ENCODE measurements at places on chromosomes 5 and 9. TPM values are rescaled to one million over a fixed set of nuclear protein-coding genes. Genes with fewer than 3 reads are reported as not detected.
A peak's percentile ranks its signal among the peaks of the same experiment; 100 is the strongest.

GRCh38 chr5:169431386-169431785 lies 130.4 kb upstream of the SLIT3 start:
- DNase-seq: no peak

GRCh38 chr9:112551641-112552040 lies 65.0 kb downstream of the KIAA1958 start:
- no peak for DNase-seq

DNA sequence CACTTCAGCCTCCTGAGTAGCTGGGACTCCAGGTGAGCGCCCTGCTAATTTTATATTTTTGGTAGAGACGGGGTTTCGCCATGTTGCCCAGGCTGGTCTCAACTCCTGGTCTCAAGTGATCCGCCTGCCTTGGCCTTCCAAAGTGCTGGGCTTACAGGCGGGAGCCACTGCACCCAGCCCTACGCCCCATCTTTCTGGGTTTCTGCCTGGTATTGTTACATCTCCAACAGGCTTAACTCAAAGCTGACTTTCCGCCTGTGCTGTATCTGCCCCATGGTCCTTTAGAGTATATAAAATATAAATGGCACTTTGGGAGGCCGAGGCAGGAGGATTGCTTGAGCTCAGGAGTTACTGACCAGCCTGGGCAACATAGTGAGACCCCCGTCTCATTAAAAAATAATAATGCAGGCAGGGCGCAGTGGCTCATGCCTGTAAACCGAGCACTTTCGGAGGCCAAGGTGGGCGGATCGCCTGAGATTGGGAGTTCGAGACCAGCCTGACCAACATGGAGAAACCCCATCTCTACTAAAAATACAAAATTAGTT lies 36.5 kb upstream of the GLDC start:
- DNase-seq: no peak

DNA sequence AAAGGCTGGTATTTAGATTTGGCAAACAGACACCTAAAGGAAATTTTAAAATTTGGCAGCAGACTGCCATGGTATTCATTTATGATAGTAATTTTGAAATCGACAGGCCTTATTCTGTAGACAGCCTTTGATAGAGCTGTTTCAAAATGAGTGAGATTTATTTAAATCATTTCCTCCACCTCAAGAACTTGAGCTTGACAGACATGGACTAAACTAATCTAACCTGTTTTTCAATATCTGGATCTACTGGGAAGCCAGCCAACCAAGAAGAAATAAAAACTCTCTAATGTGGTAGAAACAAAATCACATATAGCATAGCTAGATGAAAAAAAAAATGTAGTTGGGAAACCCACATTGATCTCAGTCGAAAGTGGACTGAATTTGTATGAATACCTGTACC lies 56.9 kb upstream of the RASA1 start:
- no peak for DNase-seq

DNA sequence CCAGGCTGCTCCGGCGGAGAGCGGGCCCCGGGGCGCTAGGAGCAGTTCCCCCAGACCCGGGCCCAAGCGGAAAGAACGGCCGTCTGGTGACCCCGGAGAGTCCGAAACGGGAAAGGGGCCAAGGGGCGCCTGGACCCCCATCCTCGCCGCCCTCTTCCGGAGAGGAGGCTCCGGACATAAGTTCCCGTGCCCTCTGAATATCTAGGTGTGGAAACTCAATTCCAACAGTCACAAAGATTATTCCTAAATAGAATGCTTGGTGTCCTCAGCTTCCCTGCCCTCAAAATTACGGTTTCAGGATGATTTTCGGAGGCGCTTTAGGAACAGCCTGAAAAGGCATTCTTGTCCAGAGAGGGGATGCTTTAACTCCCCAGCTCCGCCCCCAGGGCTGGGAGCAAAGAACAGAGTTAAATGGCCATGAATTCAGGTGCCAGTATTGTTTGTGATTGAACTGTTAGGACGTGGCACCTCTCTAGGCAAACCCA lies 681 bp upstream of the LHFPL2 start:
- DNase-seq: no peak

DNA sequence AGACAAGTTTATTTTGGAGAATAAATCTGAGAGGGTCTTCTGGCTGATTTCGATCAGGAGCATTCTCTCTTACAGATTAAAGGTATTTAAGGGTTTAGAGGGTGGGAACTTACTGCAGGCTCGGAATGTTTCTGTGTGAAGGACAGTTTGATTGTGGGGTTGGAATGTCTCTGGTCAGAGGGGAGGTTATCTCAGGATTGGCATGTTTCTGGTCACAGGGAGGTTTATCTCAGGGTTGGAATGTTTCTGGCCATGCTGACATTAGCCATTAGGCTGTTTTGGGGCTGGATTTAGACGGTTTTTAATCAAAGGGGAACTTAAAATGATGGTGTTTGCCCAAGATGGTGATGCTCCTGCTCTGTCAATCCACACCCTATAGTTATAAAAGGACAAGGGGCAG lies 95.2 kb downstream of the SLCO4C1 start:
- DNase-seq: no peak

DNA sequence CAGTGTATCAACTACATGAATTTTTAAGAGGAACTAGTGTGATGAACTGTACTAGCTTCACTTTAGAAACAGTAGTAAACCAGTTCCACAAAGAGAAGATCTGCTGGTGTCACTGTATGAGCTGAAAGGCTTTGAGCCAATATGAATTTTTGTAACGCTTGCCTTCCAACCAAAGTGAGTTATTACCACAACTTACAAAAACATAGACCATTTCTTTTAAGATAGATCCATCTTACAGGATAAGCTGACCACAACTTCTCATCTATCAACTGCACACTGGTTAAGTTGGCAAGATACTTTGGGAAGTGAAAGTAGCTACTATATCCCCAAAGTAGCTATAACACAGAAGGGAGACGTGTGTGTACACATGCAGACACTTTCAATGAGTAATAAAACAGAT lies 849.6 kb upstream of the DMAC1 start:
- DNase-seq: no peak

DNA sequence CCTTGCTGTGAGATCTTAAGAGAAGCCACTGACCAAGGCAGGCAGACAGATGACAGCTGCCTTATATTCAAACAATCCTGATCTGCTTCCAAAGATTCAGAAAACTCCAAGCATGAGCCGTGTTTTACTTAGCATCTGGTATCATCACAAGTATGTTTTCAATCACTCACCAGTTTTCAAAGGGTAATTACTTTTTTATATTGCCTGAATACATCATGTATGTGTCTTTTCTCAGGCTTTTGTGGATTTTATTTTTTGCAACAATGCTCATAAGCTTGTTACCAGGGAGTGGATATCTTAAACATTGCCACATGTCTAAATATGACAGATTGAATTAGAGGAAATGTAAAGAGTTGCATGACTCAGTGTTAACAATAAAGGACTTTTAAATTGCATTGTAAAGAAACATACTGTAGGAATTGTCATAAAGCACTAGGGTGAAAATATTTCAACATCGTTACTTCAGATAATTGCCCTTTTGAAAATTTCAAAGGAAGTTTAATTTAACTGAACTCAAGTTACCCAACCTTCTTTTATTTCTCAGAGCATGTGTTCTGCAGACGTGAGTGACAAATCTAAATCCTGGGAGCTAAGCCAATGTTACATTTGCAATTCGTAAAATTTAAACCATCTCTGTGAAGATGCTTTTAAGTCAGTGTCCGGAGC lies 326.1 kb downstream of the PLK2 start:
- DNase-seq: no peak

- DNase-seq: peak; percentile 83
These were observed 718 bp upstream of the DENND4C start for GRCh38 chr9:19229595-19230354.

DNA sequence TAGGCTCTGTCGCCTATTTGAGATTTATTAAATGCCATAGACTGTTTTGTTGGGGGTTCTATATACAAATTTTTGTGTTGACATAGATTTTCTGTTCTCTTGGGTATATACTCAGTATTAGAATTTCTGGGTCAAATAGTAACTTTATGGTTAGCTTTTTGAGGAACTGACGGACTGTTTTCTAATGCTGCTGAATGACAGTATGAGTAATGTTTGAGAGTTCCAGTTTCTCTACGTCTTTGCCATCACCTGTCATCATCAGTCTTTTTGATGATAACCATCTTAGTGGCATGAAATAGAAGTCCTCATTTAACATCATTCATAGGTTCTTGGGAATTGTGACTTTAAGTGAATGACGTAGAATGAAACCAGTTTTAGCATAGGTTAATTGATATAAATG lies 60.1 kb downstream of the CCDC171 start:
- DNase-seq: no peak

DNA sequence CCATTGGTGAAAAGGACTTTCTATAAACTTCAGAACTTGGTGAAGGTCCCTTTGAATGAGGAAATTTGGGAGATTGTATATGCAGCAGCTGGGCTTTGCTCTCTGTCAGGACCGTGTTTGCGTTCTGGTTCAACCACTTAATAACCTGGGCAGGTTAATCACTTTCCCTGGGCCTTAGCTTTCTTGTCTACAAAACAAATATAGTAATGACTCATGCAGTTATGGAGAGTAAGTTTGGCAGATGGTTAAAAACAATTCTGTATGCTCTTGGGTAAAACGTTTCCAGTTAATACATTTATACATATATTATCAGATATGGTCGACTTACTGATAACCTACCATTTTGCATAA lies 197.0 kb downstream of the ARHGEF28 start:
- DNase-seq: no peak

- DNase-seq: no peak
These were observed 78.6 kb downstream of the PDZD2 start for GRCh38 chr5:31717561-31717960.

GRCh38 chr5:142845402-142845921 lies 75.3 kb downstream of the ARHGAP26 start:
- no peak for DNase-seq

DNA sequence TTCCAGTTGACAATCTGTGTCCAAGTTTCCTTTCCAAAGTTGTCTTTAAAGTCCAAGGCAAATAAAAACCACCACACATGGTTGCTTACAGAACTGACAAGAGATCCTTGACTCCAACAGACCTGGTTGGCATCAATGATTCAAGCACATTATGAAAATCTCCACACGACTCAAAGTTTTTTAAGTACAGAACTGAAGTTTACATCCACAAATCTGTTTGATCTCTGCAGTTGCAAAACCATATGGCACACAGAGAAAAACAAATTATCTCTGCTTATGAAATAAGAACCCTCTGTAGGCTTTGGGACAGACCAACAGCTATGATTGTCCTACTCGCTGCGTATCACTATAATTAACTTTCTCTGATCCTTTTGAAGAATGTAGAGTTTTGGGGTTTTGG lies 60.8 kb downstream of the MLLT3 start:
- no peak for DNase-seq

Gene GRM6
- not detected for total RNA-seq

Gene PCDHA6
- total RNA-seq: 1.1 TPM

Gene CDX1
- 0.71 TPM for total RNA-seq

Gene MRPL50
- 13.5 TPM for total RNA-seq

Gene SNCAIP
- 3.1 TPM for total RNA-seq

Gene PURA
- 59.8 TPM for total RNA-seq

Gene IDNK
- 5.7 TPM for total RNA-seq

Gene LRRC26
- total RNA-seq: 0.68 TPM

Gene FSD1L
- 4.9 TPM for total RNA-seq

Gene FBLL1
- not detected for total RNA-seq

Gene IL13
- not detected for total RNA-seq

Gene ZNF367
- total RNA-seq: 1.4 TPM

Gene NPR3
- 5.0 TPM for total RNA-seq

Gene ADGRD2
- not detected for total RNA-seq

Gene CAPSL
- total RNA-seq: not detected

Gene NDUFB6
- 67.4 TPM for total RNA-seq
